Occipital lobe (tissue), 3 donors: ENCODE measurements at places on chromosomes 13 and 19. TPM values are rescaled to one million over a fixed set of nuclear protein-coding genes. Genes with fewer than 3 reads are reported as not detected.

The FAM83E gene
- 0.47 TPM for total RNA-seq

The C1QTNF9 gene
- not detected for total RNA-seq

The RAB20 gene
- 2.5 TPM for total RNA-seq

The MEIOSIN gene
- not detected for total RNA-seq

The RTBDN gene
- 2.0 TPM for total RNA-seq

The ABCC4 gene
- total RNA-seq: 9.0 TPM

The ATP4A gene
- not detected for total RNA-seq

The SPC24 gene
- 6.4 TPM for total RNA-seq

The HSPB6 gene
- 0.31 TPM for total RNA-seq

The NLRP5 gene
- not detected for total RNA-seq

The CCL25 gene
- total RNA-seq: 0.31 TPM

The CEACAM20 gene
- total RNA-seq: not detected

The MCEMP1 gene
- 0.78 TPM for total RNA-seq

The NLRP11 gene
- not detected for total RNA-seq

The ZNF799 gene
- 7.2 TPM for total RNA-seq

The TMEM238 gene
- not detected for total RNA-seq

The SOX21 gene
- 4.2 TPM for total RNA-seq

The MTIF3 gene
- total RNA-seq: 50.2 TPM

The KLK3 gene
- total RNA-seq: not detected

The ZNF529 gene
- 57.9 TPM for total RNA-seq

The C19orf18 gene
- total RNA-seq: not detected

The ZNF700 gene
- 18.9 TPM for total RNA-seq
